ENCODE measurements at places on chromosomes 2 and 18.

- no peak for DNase-seq
These were observed 83.7 kb downstream of the SDC1 start for GRCh38 chr2:20141056-20141762.

- DNase-seq = no peak
These were observed 35.0 kb upstream of the SOX11 start for GRCh38 chr2:5657231-5657630.

GRCh38 chr2:144605231-144605840, 85.4 kb upstream of the ZEB2 start:
- no peak for DNase-seq

- no peak for DNase-seq
These were observed 154.8 kb upstream of the PGAP1 start for GRCh38 chr2:197081294-197081693.

GRCh38 chr2:223890721-223891120, 53.3 kb upstream of the AP1S3 start:
- no peak for DNase-seq

- no peak for DNase-seq
These were observed 14.2 kb upstream of the GAL3ST2 start for GRCh38 chr2:241762321-241762932.

Measured in hypothalamus (tissue), 51 donors.